Central memory CD4-positive, alpha-beta T cell (primary cell): ENCODE measurements at places on chromosomes 2 and 18.
A peak's percentile ranks its signal among the peaks of the same experiment; 100 is the strongest.

DNA sequence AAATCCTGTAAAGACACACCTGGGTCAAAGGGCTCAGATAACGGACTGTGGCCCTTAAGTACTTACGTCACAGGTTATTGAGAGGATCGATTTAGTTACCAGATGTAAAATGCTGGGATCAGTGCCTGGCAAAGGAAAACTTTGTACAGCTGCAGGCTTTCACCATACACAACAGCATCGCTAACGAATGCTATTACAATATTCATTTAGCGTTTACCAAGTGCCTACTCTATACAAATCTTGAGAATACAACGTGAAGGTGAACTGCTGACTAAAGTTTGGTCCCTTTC lies 619 bp upstream of the MSH6 start:
- no peak for DNase-seq

DNA sequence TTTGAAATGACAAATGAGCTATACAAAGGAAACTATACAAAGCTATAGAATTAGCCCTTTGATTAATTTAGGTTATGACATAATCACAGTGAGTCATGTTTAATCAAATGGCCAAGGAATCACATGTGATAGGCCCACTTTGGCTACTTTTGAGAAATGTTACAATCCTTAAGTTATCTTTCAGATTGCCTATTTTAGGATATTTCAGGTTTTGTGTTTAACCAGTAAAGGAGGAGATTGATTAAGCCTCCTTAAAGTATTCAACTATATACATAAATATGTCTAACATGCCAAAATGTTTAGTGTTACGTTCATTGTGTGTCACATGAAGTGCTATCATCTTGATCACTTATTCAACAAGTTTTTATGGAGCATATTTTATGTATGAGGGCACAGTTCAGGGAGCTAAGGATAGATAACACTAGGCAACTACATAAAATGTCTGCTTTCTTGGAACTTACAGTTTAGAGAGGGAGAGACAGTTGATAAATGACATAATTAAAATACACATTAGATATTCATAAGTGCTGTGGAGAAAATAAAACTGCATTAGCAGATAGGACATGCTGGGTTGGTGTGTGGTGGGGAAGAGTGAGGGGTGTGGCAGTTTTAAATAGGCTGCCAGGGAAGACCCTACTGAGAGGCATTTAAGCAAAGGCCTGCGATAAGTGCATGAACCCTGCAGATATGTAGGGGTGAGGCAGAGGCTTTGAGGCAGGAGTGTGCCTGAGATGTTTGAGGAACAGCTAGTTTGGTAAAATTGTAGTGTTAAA lies 77.2 kb downstream of the LTBP1 start:
- DNase-seq: no peak

DNA sequence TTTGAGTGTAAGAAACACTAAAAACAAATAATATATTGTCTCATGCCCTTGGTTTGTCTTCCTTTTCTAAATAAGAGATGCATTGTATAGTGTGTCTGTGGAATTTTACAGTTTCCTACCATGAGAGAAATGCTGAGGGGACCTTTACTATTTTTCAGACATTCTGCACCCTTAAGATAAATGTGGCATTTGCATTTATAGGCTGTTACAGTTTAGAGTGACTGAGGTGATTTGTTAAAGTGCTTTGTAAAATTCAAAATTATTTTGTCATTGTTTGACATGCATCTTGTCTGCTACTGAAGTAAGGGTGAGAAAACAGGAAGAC lies 78.9 kb upstream of the ZSWIM2 start:
- DNase-seq: no peak

DNA sequence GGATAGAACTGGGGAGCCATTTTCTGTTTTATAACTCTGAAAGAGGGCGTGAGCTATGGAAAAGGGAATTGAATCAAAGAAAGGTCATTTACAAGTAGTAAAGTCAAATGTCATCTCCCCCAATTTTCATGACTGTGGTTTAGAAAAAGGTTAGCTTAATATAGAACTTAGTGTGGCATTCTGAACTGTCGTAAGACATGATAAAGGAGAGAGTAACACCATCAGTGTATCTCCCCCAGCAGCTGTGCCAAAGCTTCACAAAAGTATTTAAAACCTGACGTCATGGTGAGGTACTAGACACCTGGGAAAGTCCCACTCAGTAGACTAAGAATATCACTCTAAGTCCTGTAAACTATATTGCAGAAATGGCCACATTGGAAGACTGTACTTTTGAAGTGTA lies 5.8 kb upstream of the IKZF2 start:
- DNase-seq: no peak

- no peak for DNase-seq
These were observed 59.7 kb downstream of the EPC2 start for GRCh38 chr2:148704247-148704646.

DNA sequence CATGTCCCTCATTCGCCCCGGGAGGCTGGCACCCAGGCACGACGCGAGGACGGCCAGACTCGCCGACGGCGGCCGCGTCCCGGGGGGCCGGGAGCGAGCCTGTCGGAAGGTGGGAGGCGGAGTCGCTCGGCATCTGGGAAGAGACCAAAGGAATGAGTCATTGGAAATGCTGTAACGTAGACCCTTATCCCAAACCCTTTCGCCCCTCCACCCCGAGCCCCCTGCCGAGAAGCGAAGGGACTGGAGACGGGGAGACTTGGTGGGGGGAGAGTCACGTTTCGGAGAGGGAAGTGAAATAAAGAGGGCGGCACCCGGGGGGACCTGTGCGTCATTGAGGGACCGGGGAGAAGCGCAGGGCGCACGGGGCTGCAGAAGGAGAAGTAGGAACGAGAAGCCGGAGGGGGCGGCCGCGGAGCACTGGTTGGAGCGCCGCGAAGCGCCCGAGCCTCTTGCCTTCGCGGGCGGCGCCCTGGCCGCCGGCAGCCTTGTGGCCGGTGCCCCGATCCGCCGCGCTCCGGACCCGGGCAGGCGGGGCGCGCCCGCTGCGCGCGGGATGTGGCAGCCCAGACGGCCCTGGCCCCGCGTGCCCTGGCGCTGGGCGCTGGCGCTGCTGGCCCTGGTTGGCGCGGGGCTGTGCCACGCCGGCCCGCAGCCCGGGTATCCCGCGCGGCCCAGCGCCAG lies at the start of gene EMILIN2:
EMILIN2 (plus strand) TSS at position 371 of the 681 bp plus-strand sequence; CDS start at position 554, 183 bp downstream.
- peak; percentile 27 for DNase-seq

DNA sequence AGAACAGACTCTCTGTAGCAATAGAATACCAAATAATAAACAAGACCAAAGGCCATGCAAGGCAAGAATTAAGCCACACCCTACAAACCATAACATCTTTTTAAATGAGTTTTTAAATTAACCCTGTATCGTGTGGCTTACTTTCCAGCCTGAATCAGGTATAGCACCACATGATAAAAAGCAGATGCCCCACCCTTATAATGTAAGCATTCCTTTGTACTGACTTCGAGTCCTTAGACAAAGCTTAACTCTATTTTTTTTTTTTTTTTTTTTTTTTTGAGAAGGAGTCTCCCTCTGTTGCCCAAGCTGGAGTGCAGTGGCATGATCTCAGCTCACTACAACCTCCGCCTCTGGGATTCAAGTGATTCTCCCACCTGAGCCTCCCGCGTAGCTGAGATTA lies 1.7 kb upstream of the C2orf42 start:
- DNase-seq: no peak
